SJCRH30 (cell line): ENCODE measurements at places on chromosomes 5 and 9.

GRCh38 chr5:60597572-60598320 lies 102.2 kb downstream of the DEPDC1B start:
- peak; percentile 45 for DNase-seq

DNA sequence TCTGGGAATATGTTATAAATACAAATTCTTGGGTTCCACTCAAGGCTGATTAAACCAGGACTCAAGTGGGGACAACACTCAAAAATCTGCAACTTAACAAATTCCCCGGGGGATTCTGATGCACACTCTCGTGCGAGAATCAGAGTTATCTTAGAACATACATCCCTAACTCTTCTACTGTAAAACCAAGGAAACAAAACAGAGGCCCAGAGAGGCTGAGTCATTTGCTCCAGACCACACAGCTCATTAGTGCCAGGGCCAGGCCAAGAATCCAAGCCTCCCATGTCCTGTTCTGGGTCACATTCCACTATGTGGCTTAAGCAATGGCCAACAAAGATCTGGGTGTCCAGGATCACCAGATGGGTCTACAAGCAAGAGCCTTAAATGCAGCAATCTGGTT lies 166.0 kb downstream of the ADAMTS12 start:
- no peak for DNase-seq

DNA sequence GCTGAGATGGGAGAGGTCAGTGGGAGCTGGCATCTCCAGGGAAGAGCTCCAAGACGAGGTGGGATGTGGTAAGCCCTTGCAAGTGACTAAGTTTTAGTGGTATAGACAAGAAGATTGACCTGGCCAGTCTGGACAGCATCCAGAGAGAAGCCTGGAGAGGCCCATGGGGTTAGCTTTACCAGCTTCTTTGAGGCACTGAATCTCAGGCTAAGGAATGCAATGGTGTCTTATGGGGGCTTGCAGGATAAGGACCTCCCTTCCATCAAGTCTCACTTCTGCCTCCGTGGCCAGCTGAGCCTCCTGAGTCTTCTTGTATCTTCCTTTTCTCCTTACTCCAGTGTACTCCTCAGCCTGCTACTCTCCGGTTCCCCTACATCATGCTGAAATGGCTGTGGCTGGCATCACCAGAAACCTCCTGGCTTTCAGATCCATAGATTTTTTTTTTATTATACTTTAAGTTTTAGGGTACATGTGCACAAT lies 56.5 kb upstream of the JADE2 start:
- no peak for DNase-seq

- peak; percentile 31 for DNase-seq
Observed at GRCh38 chr5:168073991-168074800, 217.2 kb upstream of the WWC1 start.

GRCh38 chr9:88312045-88312444 lies 76.2 kb upstream of the SPIN1 start:
- DNase-seq: no peak
